Mesenteric fat pad (tissue), 1 donor: ENCODE measurements at places on chromosomes 1 and 21. TPM values are rescaled to one million over a fixed set of nuclear protein-coding genes. Genes with fewer than 3 reads are reported as not detected.

DNA sequence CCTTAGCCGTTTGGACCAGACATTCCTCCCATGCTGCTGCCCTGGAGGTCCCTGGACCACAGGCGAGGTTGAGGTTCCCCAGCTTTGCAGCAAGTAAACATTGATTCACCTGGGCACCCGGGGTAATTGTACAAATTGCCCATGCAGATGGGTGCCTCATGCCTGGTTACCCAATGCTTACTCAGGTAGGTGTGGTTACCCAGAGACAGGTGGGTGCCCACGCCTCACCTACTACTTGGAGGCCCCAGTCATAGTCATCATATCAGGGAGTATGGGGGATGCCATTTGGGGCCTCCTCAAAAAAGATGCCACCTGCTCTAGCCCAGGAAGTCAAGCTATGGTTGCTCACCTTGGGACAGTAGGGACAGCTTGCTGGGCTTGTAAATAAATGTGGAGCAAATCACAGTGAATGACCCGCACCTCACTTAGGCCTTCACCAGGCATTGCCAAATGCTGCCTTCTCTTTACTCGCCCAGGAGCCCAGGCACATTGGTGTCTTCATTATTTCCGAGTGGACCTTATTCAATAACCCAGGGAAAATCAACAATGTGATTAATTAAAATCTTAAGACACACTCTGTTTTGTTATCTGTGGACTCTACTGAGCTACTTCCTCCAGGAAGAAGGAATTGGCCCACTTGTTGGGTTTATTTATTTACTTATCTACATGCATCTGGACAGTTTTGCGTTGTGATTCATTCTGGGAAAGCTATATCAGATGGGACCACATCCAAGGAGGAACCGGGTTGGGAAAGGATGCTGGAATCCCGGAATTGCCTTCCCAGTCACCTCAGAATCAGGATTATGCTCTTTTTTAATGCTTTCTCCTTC lies 35.6 kb upstream of the GRHL3 start:
- DNase-seq = no peak

DNA sequence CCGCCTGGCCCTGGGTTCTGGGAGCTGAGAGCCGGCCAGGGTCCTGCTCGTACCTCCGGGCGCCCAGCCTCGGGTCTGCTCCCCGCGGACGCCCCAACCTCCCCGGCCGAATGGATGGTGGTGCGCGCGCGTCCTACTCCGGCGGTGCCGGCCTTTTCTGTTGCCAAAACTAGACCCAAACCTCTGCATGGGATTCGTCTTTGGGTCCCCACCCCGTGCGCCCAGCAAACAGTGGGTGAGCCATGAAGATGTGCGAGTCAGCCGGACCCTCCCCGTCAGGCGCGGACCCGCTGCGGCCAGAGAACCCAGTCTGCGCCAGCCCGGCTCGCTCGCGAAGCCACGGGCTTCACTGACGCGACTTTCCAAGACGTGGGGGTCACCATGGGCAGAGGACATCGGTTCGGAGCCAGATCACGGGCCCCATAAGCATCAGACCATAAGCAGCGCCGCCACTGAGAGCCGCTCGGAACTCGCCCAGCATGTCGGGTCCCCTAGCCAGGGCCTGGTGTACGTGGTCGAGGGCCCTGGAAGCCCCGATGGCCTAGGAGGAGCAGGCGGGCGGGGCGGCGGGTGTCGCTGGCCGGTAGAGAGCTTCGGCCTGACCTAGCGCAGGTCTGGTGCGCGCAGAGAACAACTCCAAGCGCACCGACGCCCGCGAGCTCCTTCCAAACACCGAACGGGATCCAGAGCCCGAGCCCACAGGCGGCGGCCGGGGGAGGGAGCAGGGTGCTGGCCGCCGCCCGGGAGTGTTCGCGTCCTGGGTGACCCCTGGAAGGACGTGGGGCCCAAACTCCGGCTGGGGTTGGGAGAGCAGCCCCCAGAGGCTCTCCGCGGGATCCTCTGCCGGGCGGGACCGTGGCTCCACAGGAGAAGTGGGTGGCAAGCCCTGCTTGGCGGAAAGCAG lies 1.0 kb upstream of the TP73 start:
- no peak for DNase-seq

GRCh38 chr21:43343992-43344886 lies 82.7 kb downstream of the SIK1 start:
- DNase-seq = no peak

DNA sequence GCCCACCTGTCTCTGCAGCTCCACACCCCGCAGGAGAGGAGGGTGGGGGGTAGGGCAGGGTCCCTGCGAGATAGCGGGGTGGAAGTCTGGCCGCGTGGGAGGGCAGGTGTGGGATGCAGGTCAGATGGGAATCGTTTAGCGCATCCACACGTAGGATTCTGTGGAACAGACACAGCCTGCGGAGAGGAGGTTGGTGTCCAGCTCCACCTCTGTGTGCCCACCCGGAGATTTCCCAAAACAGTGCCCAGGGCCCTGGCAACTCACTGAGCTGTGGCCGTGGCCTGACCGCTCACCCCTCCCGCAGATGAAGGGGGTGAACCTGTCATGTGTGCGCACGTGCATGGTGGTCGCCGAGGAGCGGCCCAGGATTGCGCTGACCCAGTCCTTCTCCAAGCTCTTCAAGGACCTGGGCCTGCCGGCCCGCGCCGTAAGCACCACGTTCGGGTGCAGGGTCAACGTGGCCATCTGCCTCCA lies 46.9 kb downstream of the S100B start:
- DNase-seq = no peak

DNA sequence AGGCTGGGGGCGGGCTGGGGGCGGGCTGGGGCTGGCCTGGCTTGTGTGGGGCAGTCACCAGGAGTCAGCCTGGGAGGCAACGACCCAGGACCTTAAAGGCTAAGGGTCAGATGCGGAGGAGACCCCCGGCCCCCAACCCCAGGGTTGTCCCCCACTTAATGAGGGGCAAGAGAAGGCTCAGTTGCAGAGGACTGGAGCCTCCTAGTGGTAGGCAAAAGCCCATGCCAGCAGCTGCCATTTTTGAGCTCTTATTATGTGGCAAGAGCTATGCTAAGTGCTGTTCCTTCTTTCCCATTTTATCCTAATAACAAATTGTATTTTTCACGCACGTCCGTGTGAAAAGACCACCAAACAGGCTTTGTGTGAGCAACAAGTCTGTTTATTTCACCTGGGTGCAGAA lies 8.0 kb downstream of the KIAA1614 start:
- no peak for DNase-seq

GRCh38 chr1:89044970-89045721 lies 19.9 kb downstream of the GBP1 start:
- DNase-seq = no peak

- DNase-seq = no peak
Measured at GRCh38 chr1:225845571-225846259, 35.8 kb downstream of the EPHX1 start.

GRCh38 chr21:9772348-9772672 lies 749.1 kb upstream of the TPTE start:
- no peak for DNase-seq

- DNase-seq = no peak
Measured at GRCh38 chr1:243325305-243325890, 69.6 kb downstream of the SDCCAG8 start.

GRCh38 chr1:108816049-108816893 lies 40.6 kb downstream of the AKNAD1 start:
- DNase-seq = no peak

DNA sequence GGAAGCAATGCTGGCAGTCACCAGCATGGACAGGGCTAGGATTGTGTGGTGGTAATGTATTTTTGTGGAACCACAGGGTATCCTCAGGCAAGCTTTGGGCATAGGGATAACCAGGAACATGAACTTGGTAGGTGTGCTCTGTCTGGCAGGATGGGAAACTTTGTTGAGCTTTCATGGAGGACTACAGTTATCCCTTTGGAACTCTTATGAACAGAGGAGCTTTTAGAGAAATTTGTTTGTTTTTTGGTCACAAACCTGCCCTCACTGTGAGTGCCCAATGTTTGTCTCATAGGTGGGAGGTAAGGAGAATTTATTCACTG lies 54.4 kb downstream of the MACF1 start:
- no peak for DNase-seq

DNA sequence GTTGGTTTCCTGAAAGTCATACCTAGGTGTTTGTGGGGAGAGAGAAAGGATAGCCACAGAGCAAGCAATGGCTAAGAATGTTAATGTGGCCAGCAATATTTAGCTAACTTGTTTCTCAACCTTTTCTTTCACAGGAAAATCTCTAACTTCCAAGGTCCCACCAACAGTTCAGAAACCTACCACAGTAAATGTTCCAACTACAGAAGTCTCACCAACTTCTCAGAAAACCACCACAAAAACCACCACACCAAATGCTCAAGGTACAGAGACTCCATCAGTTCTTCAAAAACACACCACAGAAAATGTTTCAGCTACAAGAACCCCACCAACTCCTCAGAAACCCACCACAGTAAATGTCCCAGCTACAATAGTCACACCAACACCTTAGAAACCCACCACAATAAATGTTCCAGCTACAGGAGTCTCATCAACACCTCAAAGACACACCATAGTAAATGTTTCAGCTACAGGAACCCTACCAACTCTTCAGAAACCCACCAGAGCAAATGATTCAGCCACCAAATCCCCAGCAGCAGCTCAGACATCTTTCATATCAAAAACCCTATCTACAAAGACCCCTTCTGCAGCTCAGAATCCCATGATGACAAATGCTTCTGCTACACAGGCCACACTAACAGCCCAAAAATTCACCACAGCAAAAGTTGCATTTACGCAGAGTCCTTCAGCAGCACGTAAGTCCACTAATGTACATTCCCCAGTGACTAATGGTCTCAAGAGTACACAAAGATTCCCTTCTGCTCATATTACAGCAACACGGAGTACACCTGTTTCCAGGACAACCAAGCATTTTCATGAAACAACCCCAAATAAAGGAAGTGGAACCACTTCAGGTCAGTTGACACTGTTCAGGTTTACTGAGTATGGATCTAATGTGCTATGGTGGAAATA lies 15.3 kb downstream of the CD55 start:
- DNase-seq = no peak

The DMBX1 gene
- total RNA-seq = 0.45 TPM

GRCh38 chr1:198656500-198656932 lies 17.7 kb downstream of the PTPRC start:
- DNase-seq = no peak

DNA sequence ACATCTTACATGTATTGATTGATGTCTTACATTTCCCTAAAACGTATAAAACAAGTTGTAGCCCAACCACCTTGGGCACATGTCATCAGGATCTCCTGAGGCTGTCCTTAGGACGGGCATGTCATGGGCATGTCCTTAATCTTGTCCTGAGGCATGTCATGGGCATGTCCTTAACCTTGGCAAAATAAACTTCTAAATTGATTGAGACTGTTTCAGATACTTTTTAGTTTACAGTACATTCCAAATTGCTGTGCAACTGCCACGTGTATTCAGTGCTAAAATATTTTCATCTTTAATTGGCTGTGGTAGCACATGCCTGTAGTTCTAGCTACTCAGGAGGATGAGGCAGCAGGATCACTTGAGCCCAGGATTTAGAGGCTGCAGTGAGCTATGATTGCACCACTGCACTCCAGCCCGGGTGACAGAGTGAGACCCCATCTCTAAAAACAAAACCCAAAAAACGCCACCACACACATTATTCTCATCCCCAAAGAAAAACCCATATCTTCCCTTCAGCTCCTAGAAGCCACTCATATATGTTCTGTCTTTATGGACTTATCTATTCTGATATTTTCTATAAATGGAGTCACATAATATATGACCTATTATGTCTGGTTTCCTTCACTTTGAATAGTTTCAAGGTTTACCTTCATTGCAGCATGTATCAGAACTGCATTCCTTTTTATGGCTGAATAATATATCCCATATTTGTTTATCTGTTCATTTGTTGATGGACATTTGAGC lies 96.0 kb upstream of the BTG3 start:
- DNase-seq = no peak
